Hepatocyte (in vitro differentiated cells): ENCODE measurements at places on chromosomes 5 and 9. TPM values are rescaled to one million over a fixed set of nuclear protein-coding genes. Genes with fewer than 3 reads are reported as not detected.

DNA sequence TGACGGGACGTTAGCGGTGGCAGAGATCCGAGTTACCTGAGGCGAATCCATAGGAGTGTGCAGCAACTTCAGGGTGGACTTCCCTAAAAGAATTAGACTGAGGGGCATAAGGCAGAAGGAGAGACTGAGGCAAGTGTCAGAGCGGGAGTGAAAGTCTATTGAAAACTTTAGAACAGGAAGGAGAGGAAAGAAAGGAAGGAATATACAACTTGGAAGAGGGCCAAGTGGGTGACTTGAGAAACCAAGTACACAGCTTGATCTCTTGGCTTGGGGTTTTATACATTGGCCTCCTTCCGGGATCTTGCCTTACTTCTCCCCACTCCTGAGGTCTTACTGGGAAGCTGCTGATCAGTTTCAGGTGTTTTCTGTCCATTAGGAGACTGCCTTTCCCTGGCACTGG, 84.9 kb downstream of the SNX18 start:
- DNase-seq = no peak

DNA sequence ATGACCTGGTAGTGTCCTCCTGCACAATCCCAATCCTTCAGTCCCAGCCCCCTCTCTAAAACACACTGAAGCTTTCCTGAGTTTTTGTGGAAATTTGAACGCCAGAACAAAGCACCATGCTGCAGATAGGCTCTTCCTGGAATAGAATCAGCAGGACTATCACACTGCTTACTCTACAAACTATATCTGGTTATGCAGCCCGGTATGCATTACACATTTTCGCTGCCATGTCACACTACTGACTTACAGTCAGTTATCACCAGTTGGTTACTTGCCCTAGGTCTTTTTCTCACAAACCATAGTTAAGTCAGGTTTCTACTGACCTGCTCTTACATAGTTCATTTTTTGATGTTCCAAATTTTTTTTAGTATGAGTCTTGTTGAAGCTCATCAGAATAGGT, 24.9 kb downstream of the PLCXD3 start:
- no peak for DNase-seq

- no peak for DNase-seq
Measured at GRCh38 chr9:77978086-77978781, 53.4 kb downstream of the GNAQ start.

GRCh38 chr5:142852416-142853198, 82.4 kb downstream of the ARHGAP26 start:
- no peak for DNase-seq

GRCh38 chr5:112374818-112375217, 44.3 kb downstream of the EPB41L4A start:
- no peak for DNase-seq

DNA sequence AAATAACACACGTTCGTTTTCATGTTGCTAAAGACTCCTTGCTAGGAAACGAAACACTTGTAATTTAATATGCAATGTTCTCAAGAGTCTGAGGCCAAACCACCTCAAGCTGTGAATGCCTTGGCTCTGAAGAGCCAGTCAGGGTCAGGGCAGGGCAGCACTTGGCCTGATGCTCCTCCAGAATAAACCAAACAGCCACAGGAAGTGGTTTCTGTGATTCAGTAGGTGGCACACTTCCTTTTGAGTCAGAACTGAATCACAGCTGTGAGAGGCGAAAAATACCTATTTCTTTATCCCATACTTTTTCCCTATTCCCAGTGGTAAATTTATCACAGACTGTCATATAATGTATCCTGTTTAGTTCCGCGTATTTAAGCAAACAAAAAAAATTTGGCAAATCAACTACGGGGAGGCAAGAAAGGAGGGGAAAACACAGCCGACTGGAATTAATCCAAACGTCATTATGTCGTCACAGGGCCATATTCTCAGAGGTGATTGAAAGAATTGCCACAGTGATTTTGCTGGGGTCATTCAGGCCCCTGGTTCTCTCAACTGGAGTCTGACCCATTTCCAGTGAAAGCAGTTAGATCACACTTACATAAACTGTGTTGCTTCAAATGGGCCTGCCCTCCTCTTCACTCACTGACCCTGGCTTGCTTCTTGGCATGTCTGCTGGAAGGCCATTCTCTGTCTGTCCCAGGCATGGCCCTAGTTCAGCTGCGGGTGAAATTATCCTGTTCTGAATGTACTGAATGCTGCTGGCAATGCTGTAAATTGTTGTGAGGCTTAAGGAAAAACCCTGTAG, 71.2 kb downstream of the ARRDC3 start:
- peak; percentile 38 for DNase-seq

TMEM250 gene
- 32.9 and 37.8 TPM in 2 replicates for total RNA-seq

FBP2 gene
- total RNA-seq = 0.20 TPM in 1 of 2 replicates, not detected in the other

RLN2 gene
- total RNA-seq = 0.87 TPM in 1 of 2 replicates, not detected in the other
